Amniotic epithelial cell (primary cell): ENCODE measurements at places on chromosomes 13 and 19.

DNA sequence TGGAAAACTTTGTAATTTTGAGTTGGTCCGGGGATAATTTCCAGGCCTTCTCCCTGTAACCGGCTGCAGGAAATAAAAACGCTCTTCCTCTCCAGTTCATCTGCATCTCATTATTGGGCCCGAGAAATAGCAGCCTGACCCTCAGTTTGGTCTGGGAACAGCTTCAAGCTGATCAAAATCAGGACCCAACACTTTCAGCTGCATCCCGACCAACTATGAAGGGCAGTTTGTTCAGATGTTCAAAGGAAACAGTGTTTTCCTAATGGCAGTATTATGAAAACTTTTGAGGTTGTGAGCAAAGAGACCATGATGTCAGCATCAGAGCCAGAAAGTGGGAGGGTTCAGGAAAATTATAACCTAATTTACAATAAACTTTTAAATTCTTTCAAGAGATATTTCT is 35.7 kb downstream of the STK24 start:
- peak; percentile 37 for DNase-seq

- DNase-seq: no peak
These were observed 10.9 kb downstream of the NUFIP1 start for GRCh38 chr13:44978328-44978727.

- DNase-seq: no peak
These were observed 107.7 kb downstream of the SLC7A1 start for GRCh38 chr13:29487466-29488454.

- no peak for DNase-seq
These were observed 238.0 kb downstream of the IRS2 start for GRCh38 chr13:109548374-109548773.

DNA sequence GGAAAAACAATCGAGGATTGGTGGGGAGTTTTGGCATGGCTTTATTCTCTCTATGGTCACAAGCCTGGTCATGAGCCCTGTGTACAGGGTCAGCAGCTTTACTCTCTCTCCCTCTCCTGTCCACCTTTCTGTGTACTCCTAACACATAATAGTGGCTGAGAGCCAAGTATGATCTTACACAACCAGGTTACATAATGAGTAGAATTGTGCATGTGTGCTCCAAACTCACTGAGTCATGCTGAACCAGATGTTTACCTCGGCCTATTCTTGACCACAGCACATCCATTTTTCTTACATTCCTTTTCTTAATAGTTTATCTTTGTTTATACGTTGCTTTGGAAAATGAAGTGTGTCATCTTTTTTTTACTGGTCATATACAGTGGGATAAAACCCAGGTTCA is 53.1 kb downstream of the ZNF254 start:
- DNase-seq: peak; percentile 97

GRCh38 chr19:5154799-5155426 is 185.7 kb downstream of the PTPRS start:
- no peak for DNase-seq

GRCh38 chr13:24220086-24220703 is 59.7 kb downstream of the SPATA13 start:
- peak; percentile 85 for DNase-seq

GRCh38 chr13:59901191-59901590 is 262.5 kb downstream of the DIAPH3 start:
- DNase-seq: no peak

DNA sequence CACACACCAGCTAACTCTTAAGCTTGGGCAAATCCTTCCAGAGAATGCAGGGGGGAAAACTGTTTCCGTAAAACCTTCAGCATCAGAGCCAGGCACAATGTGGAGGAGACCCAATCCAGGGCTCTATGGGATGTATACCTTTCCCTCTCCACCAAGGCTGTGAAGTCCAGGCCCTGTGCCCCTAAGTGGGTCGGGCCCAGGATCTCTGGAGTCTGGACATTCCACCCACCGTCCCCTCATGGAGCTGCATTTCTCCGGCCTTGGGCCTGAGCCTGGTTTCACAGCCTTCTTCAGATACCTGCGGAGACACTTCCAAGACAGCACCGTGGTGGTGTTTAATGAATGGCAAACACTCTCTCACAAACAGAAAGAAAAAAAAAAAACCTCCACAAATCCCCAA is 186.2 kb downstream of the URI1 start:
- no peak for DNase-seq

- no peak for DNase-seq
These were observed 52.5 kb downstream of the FOXO1 start for GRCh38 chr13:40613914-40614313.

DNA sequence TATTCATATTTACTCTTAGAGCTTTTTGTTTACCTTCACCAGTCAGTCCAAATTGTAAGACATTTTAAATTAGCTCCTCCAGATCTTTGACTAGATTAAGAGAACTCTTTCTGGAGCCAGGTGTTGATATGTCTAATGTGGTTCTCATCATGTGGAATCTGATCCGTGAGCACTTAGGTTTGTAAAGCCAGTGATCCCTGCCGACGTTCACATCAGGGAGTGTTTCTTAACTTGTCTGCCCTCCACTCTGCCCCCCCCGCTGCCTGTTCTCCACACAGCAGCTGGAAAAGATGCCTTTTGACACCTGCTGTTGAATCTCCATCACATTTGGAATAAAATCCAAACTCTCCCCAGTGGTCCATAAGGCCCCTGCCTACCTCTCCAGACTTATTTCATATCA is 17.7 kb downstream of the METTL21C start:
- DNase-seq: no peak

- DNase-seq: no peak
These were observed 52.8 kb downstream of the GADD45B start for GRCh38 chr19:2528675-2529101.

GRCh38 chr13:25727250-25727649 is 324.6 kb downstream of the SHISA2 start:
- no peak for DNase-seq

DNA sequence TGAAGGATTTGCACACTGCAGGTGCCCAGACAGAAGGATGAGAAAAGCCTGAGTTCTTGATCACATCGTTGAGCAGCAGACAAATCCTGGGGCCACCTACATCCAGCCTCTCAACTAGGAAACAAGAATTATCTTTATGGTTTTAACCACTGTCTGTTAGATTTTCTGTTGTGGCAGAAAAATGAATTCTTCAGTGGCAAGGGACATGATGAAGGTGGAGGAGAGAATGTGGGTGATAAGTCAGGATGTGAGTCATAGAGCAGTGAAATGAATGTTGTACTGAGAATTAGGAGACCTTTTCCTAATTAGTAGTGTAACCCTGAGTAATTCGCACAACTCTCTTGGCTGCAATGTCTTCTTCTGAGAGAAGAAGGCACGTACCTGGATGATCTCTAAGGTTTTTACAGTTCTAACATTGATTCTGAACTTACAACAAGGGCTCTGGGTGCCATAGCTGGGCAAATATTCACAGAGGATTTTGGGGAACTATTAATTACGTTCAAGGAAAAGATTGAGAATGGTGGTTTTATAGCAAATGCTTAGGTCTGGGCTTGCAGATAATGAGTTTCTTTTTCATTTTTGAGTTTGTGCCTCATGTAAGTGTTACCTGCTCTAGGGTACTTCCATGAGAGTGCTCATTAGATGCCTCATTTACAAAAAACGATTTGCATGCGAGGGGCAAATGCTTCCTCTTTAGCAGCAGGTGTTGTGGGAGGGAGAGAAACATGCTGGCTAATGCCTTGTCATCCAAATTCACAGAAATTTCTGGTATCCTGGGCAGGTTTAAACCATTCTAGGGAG is 111.0 kb upstream of the KL start:
- DNase-seq: peak; percentile 65

GRCh38 chr13:41039746-41040145 is 20.6 kb upstream of the ELF1 start:
- no peak for DNase-seq

DNA sequence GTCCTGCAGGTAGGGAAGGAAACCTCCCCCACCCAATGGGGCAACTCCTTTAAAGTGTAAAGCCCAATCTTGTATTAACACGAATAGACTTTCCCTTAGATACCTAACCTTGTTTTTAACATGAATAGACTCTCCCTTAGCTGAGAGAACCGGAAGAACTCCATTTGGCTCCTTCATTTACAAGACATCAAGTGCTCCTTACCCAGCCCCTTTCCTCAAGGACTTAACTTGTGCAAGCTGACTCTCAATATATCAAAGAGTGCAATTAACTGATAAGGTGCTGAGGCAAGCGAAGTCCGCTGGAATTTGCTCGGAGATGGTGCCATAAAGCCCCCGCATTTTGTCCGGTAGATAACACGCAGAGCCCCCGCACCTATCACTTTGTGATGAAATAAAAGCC is 9.9 kb upstream of the ZNF90 start:
- no peak for DNase-seq

DNA sequence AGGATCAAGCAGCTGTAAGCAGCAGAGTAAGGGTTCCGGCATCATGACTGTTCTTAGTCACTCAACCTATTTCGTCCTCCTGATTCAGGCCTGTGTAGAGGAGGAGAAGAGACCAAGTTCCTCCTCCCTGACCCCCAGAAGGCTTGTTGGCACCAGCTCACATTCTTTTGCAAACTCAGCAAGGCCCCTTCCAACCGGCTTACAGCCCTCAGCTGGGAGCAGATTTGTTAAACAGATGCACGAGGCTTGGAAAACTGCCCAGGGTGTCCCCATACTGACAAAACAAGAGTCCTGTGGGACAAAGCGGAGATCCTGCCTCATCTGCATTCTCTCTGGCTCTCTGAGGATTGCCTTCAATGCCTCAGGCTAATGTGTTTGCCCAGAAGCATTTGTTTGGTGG is 113.2 kb upstream of the SOX21 start:
- DNase-seq: peak; percentile 1

DNA sequence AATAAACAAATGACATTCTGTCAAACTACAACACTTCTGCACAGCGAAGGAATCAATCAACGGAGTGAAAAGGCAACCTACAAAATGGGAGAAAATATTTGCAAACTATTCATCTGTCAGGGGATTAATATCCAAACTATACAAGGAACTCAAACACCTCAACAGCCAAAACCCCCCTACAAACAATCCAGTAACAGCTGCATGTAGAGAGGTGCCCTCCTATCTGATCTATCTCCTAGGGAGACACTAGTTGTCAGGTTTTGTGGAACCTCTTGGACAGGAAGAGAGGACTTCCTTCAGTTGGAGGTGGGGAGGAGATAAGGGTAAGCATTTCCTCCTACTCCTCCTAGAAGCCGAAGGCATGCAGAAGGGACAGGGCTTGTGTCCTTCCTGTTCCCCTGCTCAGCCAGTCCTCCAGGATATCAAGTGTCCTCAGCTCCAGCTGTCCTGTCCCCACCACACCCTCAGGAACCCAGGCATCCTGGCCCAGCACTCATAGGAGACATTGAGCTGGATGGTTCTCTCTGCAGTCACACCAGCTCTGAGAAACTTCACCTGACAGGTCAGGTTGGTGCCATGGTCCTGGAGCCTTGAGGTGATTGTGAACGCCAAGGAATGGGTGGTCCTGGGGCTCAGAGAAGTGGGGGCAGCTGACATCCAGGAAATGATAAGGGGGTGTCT is 9.8 kb upstream of the SIGLEC8 start:
- DNase-seq: no peak

DNA sequence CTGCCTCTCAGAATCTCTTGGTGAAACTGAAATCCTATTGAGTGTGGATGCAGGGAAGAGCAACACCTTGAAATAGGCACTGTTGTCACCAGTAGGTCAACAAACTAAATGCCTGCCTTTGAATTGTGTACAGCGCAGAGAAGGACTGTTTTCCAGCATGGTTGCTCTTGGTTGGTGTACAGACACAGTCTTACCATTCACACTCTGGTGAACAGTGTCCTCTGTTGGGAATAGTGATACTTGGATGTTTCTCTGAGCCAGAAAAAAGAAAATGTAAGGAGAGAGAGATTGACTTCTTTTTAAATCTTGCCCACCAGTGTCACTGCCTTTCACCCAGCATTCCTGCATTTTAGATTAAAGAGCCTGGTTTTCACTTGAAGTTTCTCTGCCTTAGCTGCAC is 179.7 kb downstream of the STK24 start:
- peak; percentile 32 for DNase-seq

DNA sequence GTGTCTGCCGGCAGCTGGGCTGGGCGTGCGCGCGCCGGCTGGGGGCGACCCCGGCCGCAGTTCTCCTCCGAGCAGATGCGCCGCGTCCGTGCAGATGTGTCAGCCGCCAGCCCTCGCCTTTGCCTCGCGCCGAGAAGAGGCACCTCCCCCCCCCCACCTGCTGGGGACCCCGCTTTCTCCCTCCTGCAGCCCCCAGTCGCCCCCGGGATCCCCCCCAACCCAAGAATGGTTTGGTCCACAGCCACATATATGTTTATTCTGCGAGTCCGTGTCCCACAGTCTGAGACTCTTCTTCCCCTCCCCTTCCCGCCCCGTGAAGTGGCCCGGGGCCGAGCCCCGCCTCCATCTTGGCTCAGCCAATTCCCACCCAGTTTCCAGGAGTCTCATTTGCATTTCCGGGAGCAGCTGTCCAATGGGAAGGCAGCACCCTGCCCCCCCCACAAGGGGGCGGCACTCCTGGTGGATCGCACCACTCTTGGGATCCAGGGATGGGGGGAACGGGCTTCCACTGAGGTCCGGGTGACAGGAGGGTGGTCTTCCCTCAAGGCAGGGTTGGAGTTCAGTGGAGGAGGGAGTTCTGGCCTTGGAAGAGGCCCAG is 8.6 kb downstream of the ISOC2 start:
- peak; percentile 83 for DNase-seq

- peak; percentile 37 for DNase-seq
These were observed 2.5 kb downstream of the NDUFA3 start for GRCh38 chr19:54104998-54105715.

DNA sequence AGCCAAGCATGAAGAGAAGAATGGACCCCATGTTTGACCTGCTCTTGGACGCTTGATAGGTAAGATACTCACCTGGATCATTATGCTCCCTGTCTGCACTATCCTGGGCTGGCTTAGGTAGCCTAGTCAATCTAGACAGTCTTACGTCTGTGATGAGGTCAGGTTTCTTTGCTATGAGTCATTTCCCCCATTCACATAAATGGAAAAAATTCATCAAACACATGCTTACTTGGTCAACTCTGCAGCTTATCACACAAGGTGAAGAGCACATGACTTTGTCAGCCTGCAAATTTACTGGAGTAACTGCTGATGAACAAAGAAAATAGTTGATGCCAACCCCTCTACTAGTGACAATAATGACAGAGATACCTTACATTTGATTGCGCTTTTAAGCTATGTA is 170.0 kb downstream of the NUFIP1 start:
- peak; percentile 86 for DNase-seq

GRCh38 chr19:22617614-22618320 is 16.4 kb upstream of the ZNF492 start:
- DNase-seq: no peak

GRCh38 chr19:10104665-10105508 is 1.3 kb upstream of the PPAN start:
- no peak for DNase-seq

DNA sequence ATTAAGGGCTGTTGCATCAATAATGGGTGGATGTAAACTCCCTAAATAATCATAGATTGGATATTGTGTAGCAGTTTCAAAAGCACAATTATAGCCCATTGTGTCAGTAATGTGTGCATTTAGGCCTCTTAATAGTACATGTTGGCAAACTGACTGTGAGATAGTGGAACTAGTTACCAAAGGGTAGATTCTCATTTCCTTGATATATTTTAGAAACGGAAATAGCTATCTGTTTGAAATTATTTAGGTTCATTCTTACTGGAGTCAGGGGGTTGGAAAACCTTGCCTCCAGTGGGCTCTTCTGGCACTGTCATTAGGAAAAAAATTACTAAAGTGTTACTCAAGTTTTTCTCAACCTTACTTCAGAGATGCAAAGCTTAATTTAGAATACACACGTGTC is 1074.9 kb downstream of the PCDH17 start:
- DNase-seq: no peak

GRCh38 chr13:39951301-39951700 is 295.8 kb downstream of the COG6 start:
- no peak for DNase-seq
